RKO (cell line): ENCODE measurements at places on chromosomes 4 and X.

DNA sequence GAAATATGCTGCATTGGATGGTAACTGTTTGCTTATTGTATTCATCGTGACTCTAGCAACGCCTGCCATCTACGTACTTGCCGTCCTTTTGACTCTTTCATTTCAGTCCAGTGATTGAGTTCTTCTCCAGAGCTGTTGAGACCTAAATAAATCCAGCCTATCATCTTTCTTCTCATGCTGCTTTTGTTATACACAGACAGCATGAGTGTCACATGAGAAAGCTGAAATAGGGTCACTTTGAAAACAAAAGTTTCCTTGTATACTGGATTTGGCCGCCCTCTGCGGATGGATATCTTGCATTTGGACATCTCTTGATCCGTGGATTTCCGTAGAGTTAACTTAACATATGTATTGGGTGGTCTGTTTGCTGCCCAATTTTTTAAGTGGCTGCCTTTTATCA lies 67.2 kb downstream of the TMPRSS11F start:
- DNase-seq = no peak

DNA sequence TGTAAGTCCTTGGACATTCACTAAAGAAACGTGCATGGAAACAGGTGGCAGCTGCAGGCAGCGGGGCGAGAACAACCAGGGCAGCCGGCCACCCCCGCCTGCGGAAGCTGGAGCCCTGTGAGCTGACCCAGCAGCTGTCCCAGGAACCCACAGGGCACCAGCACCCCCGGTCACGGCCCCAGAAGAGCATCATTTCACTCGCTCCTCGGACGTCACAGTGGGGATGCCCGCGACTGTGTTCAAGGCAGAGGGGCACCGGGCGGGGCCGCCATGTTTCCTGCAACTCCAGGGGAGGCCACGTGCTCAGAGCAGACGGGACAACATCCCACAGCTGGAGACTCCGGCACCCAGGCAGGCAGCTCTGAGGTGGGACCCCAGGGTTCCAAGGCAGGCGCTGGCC lies 45.0 kb upstream of the CPLX1 start:
- DNase-seq = no peak

- DNase-seq = no peak
Measured at GRCh38 chrX:1609762-1610161, 5.1 kb upstream of the ASMT start.

DNA sequence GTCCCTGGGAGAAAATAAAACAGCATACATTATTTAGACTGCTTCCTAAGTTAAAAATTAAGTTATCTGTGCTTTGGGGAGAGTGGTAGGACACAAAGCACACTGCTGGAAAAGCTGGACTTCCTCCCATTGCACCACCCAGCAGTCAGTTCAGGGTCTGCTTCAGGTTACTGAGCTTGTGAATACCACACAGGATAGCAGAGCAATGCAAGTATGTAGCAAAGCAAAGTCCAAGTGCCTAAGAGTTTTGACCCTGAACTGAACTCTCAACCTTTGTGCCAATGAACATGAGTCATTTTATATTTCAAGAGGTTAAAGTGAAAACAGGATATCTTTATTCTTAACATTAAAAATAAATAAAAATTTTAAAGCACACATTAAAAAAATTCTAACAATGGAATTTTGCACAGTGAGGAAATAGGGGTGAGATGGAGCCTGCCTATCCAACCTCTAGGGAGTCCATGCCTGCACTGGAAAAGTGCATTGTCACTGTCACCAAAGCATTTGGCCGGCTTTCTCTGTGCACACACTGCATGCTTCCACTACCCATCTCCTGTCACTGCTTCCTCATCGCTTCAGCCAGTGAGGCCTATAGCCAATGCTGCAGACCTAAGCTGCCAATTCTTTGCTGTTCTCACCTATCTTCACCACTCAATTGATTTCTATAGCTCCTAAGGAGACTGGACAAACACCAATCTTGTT lies 50.9 kb downstream of the ABCG2 start:
- no peak for DNase-seq

DNA sequence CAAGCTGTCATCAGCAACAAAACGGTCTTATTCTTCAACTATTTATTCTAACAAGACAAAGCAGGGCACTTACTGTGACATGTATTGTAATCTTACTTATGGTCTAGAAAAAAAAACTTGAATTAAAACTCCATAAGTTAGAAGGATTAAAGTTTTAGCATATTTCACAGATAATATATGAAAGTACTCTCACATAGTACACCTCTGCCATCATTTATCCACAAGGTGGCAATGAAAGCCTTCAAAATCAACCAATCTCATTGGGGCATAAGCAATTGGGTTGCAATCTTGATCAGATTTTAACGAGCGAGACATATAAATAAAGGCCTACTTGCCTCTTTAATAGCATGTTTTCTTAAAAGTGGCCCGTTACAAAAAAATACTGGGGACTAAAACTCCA lies 1382.9 kb downstream of the FAM133A start:
- DNase-seq = peak; percentile 11
